NCI-H69 (cell line): ENCODE measurements at places on chromosomes 1 and 21.

GRCh38 chr1:25504706-25505595, 38.5 kb upstream of the LDLRAP1 start:
- peak; percentile 10 for DNase-seq

DNA sequence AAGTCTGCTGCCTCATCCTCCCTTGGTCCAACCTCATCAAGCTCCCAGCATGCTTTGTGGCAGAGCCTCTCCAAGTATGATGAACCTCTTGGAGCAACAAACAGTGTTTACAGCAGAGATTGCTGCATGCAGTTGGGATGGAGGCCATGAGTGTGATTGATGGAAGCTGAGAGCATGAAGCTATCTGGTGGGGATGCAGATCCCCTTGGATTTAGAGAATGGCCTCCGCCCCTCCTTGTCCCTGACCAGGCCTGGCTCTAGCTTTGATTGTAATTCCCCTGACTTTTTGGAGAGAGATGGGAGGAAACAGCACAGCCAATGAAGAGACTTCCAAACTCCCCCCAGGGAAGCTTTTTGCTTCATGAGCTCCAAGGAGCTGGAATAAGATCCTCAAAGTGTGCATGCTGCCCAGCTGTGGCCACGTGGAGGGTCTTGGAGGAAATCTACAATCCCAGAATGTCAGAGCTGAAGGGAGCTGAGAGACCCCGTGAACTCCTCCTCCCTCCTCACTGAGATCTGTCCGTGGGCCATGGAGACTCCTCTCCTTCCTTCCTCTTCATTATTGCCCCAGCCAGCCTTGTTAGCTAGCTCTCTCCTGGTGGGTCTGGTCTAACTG, 165.3 kb upstream of the USP24 start:
- no peak for DNase-seq

GRCh38 chr1:43419627-43420425, 30.1 kb downstream of the SZT2 start:
- no peak for DNase-seq

- DNase-seq: peak; percentile 6
Measured at GRCh38 chr1:207401578-207401977, 52.5 kb upstream of the CR2 start.

- DNase-seq: no peak
Measured at GRCh38 chr1:231896806-231897205, 270.2 kb downstream of the DISC1 start.

DNA sequence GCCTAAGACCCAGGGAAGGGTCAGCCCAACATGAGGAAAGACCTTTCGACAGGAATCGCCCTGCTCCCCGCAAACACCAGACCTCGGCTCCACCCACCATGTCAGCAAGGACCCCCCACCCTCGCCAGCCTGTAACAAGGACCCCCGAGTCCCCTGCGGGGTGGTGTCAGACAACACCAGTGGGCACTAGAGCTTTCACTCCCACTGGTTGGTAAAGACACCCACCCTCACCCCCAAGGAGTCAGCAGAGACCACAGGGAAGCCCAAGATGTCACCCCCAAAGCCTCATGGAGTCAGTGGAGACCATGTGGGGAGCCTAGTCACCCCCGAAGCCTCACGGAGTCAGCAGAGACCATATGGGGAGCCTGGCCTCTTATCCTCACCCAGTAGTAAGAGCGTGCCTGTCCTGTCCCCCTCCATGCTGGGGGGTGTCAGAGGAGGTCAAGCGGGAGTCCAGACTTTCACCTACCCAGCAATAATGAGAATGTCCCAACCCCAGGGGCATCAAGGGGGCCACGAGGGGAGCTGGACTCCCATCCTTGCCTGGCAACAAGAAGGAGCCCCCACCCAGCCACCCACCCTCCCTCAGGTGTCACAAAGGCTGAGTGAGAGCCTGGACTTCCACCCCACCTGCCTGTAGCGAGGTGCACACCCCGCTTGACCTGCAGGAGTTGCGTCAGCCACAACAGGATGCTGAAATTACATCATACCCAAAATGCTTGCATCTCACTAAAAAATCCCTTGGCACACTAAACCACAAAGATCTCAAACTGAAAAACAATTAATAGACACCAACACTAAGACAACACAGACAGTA, 24.8 kb downstream of the SLC19A1 start:
- DNase-seq: no peak

DNA sequence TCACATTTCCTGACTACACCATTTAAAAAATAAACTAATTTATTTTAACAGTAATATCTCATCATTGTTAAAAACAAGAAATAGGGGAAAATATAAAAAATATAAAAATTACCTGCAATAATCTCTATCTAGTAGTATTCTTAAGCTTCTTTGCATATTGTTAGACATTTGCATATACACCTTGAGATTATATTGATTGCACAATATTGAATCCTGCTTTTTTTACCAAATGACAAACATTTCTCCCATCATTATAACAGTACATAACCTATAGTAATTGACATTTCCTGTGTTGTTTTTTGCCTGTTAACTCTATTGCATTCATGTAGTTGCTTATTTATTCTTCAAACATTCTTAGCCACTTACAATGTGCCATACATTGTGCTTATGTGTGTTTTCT, 11.7 kb upstream of the CR1L start:
- DNase-seq: no peak

DNA sequence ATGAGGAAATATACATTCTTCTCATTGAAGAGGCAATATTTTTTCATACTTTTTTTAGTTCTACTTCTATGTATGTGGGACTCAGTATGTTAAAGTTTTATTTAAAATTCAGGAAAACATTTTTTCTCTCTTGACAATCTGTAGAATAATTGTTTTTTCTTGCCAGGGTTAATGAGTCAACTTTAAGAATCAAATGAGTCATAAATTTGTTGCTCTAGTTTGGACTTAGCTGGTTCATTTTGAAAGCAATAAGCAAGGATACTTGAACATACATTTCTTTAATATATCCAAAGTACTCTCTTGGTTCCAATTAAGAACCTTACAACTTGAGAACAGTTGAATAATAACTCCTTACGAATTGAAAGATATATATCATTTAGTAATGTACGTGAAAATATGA, 1145.3 kb upstream of the B3GALT2 start:
- no peak for DNase-seq

- DNase-seq: no peak
Measured at GRCh38 chr1:71618191-71618590, 537.4 kb upstream of the ZRANB2 start.

GRCh38 chr1:211781260-211781659, 49.3 kb downstream of the LPGAT1 start:
- DNase-seq: no peak

DNA sequence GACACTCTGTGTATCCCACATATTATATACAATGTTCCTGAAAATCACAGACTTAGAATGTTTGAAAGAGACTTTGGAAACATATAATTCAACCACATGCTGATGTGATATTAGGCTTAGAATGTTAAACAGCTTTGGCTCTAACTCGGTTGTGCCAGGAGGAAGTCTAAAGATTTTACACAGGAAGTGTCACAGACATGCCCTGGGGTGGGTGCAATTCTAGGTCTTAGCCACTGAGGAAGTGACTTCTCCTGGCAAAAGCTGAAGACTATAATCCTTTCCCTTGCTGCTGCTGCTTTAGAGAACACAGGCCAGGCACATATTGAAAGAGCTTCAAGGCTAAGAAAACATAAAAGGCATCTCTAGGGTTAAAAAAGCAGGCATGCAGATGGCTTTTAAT, 51.0 kb downstream of the RPL5 start:
- DNase-seq: peak; percentile 41

GRCh38 chr1:86370601-86371022, 25.5 kb downstream of the ODF2L start:
- no peak for DNase-seq

- DNase-seq: no peak
Measured at GRCh38 chr1:35574655-35575415, 1.7 kb downstream of the TFAP2E start.

DNA sequence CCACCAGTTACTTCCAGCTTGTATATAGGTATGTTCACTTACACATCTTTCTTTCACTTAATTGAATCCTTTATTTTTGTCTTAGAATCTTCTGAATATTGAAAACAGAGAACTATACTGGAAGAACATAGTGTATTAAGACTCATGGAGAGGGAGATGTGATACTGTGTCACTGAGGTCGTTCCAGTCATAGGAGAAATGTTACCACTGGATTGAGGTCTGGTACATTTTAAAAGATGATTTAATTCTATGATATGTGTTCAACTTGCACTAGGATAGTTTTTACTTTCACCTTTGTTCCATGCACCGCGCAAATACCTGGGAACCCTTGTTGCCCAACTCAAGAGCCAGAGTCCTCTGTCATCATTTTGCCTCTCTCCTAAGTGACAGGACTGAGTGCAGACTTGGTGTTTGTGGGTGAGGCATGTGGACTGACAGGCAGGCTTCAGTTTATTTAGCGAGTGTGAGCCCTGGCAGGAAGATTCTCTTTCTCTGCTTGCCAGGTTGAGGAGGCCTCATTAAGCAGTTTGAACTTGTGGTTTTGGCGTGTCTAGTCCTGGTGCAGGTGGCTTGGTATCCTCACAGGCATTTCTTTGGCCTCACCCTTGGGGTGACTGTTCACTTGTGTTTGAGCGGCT, 63.7 kb downstream of the DYRK1A start:
- DNase-seq: no peak
